ENCODE measurements at places on chromosomes 12 and 14. TPM values are rescaled to one million over a fixed set of nuclear protein-coding genes. Genes with fewer than 3 reads are reported as not detected.

GRCh38 chr14:99062772-99063418, 209.1 kb downstream of the BCL11B start:
- DNase-seq, result no peak

- no peak for DNase-seq
Measured at GRCh38 chr12:65612440-65612839, 211.8 kb upstream of the HMGA2 start.

DNA sequence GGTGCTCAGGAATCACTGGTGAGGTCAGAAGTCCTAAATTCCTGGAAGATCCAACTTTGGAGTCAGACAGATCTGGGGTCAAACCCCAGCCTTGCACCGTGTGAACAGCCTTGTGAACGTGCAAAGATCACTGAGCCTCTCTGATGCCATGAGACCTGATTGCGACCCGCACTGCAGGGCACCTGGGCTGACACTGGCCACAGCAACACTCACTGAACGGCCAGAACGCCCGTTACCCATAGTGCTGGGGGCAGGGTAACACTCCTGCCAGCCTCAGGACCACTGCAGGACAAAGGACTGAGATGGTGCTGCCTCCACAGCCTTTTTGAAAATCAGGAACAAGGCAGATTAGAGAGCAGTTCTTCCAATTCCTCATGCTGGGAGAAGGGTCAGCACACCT, 28.3 kb downstream of the CHGA start:
- DNase-seq, result no peak

The PNP gene
- 8.6 TPM for total RNA-seq

DNA sequence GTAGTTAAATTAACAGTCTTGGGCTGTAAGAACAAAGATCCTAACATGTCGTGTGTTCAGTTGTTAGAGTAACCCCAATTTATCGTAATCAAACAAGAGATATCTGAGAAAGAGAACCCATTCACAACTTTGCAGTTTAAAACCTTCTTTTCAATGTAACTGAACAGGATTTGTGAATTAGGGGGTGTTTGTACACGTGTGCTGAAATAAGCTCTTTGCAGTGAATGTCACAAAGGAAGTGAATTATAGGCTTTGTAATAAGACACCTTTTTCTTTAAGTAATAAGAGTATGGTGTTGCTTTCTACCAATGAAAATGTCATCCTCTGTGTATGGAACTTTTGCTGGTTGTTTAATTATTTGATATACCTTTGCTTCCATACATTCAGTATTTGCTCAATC, 114.0 kb downstream of the ALX1 start:
- no peak for DNase-seq

- no peak for DNase-seq
Measured at GRCh38 chr12:103515341-103515740, 19.6 kb upstream of the C12orf42 start.

The KRT74 gene
- total RNA-seq, result not detected

The GPR68 gene
- 1.4 TPM for total RNA-seq

DNA sequence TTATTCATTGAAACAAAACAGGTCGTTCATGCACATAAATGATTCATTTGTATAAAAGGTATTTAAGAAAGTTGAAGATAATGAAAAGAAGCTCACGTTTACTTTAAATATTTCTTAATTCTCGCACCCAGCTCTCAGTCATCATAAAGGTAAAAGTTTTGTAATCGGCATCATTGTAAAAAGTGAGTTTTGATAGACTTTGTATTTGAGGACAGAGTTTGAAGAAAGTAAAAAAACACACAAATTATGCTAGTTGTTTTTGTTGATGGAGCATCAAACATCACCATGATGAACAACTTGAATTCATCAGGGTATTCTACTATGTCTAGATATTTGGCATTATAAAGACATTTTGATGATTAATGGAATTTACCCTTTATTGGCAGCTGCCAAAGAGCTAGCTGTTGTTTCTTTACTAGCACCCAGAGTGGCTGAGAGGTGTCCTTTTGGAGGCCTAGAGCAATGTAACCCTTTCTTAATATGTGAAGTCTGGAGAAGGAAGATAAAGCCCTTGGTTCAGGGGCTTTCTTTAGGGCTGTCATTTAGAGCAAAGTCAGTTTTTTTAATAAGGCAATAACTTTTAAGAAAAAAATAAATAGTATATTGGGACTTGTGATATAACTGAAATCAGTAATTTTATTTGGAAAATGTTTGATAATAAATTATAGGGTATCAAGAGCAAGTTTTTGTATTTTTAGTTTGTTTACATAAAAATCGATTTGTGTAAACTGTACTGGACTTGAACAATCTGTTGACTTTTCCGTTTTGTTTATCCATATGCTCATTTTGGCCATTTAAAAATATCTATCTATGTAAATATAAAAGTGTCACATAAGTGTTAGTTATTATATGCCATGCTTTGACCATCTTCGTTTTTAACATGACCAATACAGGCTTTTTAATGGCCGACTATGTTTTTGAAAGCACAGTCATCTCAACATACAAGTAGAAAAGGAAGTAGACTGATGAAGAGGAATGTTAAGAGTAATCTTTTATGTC, 7.4 kb downstream of the GLRX5 start:
- no peak for DNase-seq

- no peak for DNase-seq
Measured at GRCh38 chr12:114340231-114340630, 65.7 kb downstream of the TBX5 start.

DNA sequence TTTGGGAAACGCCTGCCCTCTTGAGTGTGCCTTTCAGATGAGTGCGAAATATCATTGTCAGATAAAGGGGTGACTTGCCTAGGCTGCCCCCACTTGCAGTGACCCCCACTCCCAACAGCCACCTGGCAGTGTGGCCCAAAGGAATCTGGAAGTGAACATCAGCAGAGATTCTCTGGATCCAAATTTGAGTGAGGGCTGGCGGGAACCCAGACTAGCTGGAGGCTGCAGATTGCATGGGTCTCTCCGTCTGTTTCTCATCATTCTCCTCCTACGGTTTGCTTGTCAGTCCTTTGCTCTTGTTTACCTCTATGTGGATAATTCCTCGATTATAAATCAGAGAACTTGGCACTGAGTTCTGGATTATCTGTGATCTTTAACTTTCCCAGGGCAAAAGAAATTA, 280.8 kb downstream of the ZFP36L1 start:
- DNase-seq, result no peak

GRCh38 chr12:122350141-122350848, 72.2 kb downstream of the CLIP1 start:
- no peak for DNase-seq

The OR10G3 gene
- not detected for total RNA-seq

The PCNX4 gene
- 44.2 TPM for total RNA-seq

The ZFHX2 gene
- total RNA-seq, result 0.54 TPM

The CRIP1 gene
- 24.3 TPM for total RNA-seq

All from sigmoid colon (tissue), 7 donors.